Stimulated activated CD4-positive, alpha-beta T cell treated with anti-CD3 and anti-CD28 coated beads, Interleukin-4, amount 100 ng/mL, for 24 hours (primary cell): ENCODE measurements at places on chromosomes 4 and X.

GRCh38 chrX:63761639-63762038 is 23.4 kb downstream of the ARHGEF9 start:
- DNase-seq, result no peak

DNA sequence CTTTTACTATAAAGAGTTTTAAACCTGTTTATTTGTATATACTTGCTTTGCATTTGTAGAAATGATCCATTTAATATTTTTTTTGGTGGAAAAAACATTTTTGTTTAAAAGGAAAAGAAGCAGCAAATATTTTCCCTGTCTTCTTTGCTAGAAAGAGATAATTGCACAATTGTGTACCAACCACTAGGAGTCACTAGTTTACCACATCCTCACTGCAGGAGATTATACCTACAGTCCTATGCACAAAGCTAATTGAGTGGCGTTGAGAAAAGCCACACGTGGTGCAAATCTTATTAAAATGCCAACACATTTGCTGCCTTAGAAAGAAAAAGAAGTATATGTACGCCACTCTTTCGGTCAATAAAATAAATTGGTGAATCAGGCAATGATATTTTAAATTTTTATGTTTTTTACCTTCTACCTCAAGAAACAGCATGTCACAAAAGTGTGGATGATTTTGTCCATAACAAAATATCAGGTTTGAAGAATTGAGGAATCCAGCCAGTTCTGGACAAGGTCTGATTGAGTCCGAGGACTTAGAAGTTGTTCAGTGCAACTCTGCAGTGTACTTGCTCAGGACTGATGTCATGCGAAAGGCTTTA is 102.9 kb downstream of the GRXCR1 start:
- DNase-seq, result no peak

DNA sequence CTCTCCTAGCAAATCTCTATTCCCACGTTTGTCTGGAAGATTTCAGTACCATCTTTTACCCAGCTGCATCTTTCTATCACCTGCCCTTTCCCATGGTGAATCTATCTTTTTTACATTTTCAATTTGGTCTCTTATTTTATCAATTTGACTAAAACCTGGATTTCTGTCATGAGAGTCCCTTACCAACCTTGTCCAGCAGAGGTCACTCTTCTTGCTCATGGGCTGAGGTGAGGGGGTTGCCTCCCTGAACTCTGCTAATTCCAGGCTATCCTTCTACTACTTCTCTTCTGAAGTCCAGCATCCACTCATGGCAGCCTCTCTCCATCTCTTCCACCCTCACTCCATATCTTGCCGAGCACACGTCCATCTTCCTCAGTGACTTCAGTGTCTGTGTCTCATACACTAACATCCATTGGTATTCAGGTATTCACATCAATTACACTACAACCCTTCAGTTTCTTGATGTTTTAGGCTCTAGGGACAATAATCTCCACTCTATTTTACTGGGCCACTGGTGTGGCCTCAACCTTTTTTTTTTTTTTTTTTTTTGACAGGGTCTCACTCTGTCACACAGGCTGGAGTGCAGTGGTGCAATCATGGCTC is 17.8 kb upstream of the ZNF827 start:
- peak; percentile 51 for DNase-seq

GRCh38 chr4:22071749-22072148 is 123.2 kb upstream of the KCNIP4 start:
- no peak for DNase-seq

DNA sequence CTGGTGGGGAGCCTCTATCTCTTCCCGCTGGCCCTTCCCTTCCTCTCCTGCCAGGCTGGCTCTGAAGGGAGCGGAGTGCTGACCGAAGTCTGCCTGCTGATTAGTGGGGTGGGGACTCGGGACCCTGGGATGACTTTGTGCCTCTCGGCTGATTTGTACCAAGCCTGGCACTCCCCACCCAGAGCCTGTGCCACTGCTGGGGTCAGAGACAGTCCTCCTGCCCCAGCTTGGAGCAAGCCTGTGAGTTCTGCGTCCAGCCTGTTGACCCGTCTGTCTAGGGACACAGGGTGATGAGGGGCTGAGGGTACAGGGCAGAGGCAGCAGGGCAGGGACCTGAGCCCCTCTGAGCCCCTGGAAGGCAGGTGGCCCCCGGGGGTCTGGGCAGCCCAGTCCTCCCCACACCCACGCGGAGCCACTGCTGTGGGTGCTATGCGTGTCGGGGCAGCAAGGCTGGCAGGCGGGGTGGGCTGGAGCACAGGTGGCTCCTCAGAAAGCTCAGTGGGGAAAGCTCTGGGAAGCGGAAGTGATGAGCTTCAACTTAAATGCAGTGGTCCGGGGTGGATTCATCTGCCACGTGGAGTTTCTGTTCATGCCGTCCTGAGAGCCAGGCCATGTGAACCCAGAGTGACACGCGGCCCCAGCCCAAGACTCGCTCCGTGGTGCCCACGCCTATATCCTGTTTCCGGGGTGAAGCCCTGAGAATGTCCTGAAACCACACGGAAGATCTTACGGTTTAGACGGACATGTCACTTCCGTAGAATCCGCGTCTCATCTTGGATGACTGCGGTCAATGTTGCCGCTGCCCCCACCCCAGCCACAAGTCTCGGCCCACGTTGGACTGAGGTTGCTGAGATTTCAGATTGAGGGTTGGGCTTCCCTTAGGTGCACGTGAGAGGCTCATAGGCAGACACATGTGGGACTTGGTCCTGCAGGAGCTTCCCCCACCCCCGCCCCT is 21.1 kb upstream of the UVSSA start:
- DNase-seq, result no peak

DNA sequence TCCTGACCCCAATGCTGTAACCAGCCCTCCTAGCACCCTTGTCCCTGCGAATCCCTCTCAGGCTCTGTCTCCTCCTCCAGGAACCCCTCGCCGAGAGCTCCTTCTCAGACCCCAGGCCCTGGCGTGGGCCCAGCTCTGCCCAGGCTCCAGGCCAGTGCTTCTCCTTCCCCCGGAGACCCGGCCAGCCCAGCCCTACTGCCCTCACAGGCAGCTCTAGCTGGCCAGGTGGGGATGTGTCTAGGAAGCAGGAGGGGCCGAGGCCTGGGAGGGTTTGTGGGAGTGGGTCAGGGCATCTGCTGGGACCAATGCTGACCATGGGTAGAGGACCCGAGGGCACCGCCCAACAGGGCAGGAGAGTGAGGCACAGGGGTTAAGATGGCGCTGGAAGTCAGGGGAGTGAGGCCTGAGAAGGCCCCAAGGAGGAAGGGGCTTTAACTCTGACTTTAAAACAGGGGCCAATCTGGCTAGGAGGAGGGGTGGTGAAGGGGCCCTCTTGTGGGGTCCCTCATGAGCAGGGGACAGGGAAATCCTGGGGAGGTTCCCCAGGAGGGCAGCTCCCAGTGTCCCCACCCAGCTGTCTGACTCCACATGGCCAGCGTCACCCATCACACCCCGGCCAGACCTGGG is 64.7 kb upstream of the NKX1-1 start:
- DNase-seq, result no peak

DNA sequence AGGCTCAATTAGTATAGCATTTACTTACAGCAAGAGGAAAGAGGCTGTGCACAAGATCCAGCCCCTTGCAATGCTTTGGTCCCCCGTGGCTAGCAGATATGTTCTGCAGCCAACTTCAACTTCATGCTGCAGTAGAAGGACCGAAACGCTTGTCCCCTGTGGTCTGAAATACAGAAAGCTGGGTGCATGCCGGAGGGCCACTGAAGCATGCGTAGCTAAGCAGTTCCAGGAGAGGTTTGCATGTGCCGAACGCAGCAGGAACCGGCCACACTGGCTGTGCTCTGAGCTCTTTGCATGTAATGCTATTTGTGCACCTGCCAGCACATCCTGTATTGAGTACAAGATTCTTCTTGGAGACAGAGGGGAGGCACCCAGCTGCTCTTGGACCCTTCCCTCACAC is 35.8 kb upstream of the SHISA3 start:
- no peak for DNase-seq

DNA sequence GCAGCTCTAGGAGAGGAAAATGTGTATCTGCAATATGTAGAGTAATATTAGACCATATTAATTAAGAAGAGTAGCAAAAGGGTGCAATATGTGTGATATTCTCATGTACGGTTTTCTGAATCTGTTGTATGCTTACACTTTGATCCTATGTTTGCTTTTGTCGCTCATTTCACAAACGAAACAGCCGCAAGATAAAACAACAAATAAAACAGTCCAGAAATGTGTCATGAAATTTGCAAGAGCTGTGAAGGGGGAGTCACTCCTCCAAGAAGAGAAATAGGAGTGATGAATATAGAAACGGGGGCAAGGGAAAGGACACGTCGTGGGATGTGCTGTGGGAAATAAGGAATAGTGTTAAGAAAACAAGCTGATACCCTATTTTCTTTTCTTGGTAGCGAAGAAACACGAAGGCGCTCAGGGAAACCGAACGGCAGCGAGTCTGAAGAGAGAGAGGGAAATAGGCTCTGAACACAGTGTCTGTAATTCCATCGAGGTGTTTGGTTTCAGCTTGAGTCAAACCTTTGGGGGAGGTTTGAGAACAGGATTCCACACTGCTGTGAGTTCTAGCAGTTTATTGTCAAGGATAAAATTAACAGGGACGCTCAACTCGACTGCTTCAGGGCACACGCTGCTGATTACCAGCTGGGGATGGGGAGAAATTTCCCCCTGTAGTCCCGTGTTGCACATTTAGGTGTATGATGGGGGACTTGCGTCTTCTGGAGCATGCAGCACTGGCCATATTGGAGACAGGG is 595.6 kb upstream of the TENM3 start:
- DNase-seq, result no peak

GRCh38 chr4:158870282-158870625 is 101.4 kb downstream of the FNIP2 start:
- no peak for DNase-seq

DNA sequence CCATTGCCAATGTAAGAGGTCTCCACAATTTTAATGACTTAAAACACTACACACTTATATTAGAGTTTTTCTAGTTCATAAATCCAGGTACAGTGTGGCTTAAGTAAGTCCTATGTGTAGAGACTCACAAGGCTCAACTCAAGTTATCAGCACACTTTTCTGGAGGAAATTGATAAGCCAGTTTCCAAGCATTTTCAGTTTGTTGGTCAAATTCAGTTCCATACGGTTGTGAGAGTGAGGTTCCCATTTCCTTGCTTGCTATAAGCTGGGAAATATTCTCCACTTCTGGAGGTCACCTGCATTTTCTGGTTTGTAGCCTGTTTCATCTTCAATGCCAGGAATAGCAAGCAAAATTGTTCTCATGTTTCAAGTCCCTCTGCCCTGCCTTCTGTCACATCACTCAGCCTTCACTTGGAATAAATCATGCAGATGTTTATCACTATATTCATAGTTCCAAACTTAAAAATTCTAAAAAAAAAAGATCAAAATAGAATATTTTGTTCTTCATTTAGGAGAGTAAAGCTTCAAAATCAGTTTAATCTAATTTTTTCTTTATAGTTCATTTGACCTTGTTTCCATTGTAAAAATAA is 1137.5 kb upstream of the INTU start:
- no peak for DNase-seq

GRCh38 chrX:29542152-29542551 is 673.2 kb upstream of the MAGEB2 start:
- DNase-seq, result no peak

DNA sequence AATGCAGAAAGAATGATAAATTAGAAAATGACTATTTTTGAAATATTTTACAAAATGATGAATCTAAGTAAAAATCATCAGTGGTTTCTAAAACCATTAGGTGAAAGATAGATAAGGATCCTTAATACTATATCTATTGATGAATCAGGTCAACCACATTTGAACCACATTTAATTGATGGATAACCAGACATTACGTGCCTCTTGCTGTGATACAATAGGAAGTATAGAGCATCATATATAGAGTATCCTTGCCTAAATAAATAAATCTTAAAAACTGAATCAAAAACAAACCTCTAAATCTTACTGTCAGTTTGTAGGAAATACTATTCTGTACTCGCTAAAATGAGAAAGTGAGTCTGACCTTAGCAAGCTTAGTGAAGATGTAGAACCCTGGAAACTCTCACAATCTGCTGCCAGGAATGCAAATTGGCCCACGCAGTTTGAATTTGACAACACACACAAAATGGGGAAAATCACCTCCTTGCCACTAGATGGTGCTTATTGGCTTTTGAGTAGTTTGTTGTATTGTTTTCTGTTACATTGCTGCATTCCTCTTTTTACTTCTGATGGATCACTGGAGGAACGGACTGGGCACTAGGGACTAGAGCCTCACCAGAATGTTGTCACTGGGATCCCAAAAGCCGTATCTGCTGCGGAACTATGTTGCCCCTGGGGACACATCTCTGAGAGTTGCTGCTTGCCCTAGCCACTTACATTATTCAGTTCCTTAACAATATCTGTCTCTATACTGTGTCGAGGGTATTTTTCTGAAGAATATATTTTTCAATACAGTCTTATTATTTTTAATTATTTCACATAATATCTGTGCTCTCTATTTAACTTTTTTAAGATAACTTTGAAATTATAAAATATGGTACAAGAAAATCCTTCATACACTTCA is 25.4 kb upstream of the SLAIN2 start:
- DNase-seq, result peak; percentile 34

DNA sequence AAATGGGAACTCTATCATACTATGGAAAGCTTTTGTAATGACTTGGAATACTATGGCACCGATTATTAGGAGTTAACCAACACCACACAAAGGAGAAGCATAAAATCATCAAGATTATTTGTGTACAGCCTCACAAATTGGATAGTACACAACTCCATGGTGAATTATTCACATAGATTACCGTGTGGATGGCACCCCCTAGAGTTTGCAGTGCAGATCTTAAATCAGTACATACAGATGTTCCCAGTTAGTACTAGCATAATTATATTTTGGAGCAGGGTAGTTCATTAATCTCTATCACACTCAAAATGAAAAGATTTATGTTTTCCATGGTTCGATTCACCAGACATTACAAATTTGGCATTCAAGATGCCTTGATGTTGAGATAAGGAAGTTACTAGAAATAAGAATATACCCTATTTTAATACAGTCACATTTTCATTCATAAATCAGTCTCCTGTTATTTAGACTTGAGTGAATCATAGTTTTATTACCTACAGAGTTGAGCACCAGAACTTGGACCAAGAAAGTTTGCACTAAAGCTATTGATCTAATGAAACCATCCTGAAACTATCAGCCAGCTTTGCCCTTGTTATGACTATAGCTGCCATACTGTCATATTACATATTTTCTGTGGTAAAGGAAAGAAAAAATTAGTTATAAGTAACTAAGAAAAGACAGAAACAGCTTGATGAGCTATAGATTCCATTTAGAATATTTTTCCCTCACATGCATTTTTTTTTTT is 531.8 kb downstream of the GLUD2 start:
- peak; percentile 21 for DNase-seq

GRCh38 chr4:187606581-187606980 is 389.0 kb upstream of the ZFP42 start:
- DNase-seq, result no peak

- DNase-seq, result no peak
Observed at GRCh38 chr4:153553819-153554170, 87.6 kb downstream of the TMEM131L start.

DNA sequence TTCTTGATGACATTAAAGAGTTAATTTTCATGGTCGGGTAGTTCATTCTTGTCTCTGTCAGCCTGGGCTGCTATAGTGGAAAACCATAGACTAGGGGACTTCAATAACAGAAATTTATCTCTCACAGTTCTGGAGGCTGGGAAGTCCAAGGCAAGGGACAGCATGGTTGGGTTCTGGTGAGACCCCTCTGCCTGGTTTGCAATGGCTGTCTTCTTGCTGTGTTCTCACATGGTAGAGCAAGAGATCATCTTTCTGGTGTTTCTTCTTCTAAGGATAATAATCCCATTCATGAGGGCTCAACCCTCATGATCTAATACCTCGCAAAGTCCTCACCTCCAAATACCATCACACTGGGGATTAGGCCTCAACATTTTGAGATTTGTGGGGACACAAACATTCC is 50.1 kb downstream of the RHOH start:
- DNase-seq, result no peak

GRCh38 chrX:105189093-105189492 is 31.4 kb downstream of the TEX13A start:
- no peak for DNase-seq
